AML-193 (cell line): ENCODE measurements at places on chromosomes 7 and 10.

GRCh38 chr10:44389150-44389549 is 4.3 kb upstream of the CXCL12 start:
- DNase-seq = no peak

- DNase-seq = no peak
Observed at GRCh38 chr7:32357535-32358277, 132.5 kb downstream of the LSM5 start.

GRCh38 chr10:79046741-79047583 is 21.8 kb upstream of the ZMIZ1 start:
- no peak for DNase-seq

DNA sequence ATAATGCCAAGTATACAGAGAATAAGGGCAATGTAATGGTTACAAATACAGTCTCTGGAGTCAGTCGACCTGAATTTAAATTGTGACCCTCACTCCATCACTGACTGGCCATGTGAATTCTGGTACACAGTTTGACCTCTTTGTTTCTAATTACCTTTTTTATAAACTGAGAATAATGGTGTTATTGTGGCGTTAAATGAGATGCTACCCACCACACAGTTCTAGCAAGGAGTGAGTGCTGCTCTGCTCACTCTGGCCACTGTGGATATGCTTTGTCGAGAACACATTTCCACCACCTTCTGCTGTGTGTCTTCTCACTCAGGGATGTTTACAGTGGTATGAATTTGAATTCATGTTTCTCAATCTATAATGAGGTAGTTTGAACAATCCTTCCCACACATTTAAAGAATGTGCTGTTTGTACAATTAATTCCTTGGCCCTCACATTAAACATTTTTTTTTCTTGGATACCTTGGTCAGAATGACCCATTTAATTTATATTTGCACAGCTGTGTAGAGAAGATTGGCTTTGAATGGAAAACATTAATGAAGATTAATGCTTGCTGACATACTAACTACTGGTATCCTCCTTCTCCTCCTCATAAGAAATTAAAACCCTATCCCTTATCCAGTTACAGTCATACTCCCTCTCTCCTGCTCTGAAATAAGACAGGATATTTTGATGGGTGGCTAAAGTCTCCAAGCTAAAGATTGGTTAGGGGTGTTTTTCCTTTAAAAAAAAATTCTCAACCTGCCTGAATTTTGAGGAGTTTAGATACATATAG is 42.4 kb downstream of the PLCE1 start:
- DNase-seq = no peak

DNA sequence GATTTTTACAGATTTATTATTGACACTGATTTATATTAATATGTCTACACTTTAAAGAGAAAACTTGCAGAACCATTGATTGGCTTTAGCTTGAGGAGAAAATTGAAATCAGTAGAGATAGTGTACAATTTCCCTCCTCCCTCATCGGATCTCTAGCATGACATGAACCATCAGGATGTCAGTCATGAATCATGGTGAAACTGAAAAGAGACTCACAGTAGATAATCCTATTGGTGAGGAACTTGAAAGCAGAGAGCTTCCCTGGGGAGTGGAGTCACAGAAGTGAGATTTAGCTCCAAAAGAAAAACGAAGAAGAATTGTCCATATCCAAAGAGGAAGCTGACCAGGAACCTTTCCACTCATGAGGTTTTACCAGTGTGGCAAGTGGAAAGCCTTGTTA is 346.8 kb downstream of the ABCA13 start:
- no peak for DNase-seq

- DNase-seq = no peak
Observed at GRCh38 chr10:55063811-55064210, 262.8 kb upstream of the PCDH15 start.

DNA sequence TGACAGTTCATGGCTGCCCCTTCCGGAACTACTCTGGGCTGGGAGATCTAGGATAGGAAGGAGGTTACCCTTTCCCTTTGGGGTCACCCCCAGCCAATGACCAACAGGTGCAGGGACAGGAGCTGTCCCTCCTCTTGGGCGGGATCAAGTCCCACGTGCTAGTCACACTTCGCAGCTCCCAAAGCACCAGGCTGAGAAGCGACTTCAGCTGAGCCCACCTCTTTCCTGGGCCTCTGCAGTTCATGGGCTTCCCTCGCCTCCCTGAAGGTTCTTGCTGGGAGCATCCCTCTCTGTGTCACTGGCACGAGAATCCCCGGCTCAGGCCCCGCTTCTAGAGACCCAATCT is 115.5 kb downstream of the FAM53B start:
- no peak for DNase-seq

- DNase-seq = no peak
Observed at GRCh38 chr7:7127773-7128172, 54.6 kb upstream of the C1GALT1 start.

- DNase-seq = no peak
Observed at GRCh38 chr10:57482259-57482658, 785.4 kb downstream of the IPMK start.

- DNase-seq = no peak
Observed at GRCh38 chr10:125071008-125071407, 89.4 kb downstream of the CTBP2 start.

DNA sequence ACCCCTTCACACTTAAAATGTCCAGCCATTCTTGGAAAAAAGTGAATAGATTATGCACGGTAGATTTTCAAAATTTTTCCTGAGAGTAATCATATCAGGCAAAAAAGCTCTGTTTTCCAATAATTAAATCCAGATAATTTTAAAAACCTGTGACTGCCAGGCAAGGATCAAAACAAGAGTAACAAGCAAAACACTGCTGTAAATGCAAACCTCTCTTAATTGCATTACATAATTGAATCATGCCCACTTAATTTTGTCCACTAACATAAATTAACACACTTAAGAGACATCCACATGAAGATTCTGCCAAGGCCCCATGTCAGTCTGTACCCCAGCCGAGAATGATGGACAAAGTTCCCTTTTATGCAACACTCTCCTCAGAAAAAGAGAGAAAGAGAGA is 135.3 kb downstream of the FGFR2 start:
- DNase-seq = no peak

DNA sequence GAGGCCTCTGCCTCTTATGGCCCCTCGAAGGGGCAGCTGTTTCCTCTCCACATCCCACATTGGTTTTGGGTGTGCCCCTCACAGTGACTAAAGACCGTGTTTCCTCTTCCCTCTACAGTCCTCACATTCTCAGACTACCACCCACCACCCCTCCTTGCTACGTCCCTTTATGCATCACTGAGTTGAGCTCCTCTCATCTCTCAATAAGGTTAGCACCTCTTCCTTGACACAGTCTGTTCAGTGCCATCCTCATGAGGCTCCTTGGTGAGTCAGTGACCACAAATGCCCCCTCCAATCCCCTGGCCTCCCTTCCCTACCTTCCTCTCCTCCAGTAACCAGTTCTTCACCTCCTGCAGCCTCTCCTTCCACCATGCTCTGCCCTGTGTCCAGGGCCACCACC is 239.1 kb upstream of the MYO3A start:
- no peak for DNase-seq

DNA sequence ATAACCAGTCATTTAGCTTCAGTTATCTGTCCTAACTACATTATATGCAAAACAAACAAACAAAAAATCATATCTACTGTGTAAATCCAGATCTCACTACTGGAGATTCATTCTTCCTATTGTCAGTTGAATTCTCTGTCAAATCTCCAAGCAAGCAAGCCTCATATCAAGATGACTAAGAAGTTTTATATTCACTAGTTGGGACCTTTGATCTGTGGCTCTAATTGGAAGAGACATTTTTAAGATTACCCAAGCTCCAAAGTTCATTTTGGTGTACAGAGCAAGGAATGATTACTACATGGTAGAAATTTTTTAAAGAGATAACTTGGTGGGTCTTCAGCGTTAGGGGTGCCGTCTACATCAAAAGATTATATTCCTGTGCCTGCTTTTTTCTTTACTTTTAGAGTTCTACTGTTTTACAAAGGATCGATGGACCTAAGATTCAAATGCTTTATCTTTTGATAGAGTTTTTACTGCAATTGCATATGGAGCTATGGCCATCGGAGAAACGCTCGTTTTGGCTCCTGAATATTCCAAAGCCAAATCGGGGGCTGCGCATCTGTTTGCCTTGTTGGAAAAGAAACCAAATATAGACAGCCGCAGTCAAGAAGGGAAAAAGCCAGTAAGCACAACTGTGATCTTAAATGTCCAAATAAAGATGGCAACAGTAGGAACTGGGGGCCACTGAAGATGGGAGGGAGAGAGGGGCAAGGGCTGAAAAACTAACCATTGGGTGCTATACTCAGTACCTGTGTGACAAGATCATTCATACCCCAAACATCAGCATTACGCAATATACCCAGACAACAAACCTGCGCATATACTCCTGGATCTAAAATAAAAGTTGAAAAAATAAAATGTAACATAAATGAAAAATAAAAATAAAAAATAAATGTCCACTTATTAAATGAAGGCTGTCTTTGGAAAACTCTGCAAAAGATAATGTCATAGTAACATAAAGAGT is 47.9 kb downstream of the SP8 start:
- no peak for DNase-seq

DNA sequence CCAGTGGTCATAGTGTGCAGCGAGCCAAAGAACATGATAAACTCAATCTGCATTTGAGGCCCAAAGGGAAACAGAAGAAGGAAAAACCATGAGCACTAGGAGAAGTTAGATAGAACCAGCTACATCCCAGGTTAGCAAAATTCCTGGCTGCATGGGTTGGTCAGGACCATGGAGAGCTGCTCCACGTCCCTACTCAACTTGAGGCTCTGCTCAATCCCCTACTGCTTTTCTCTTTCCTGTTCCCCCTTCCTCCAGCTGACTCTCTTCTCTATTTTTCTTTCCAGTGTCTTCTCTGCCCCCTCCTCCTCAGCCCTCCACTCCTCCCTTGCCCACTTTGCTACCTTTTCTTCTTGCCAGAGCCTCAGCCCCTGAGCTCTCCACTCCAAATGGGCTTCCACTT is 21.9 kb upstream of the VSIR start:
- peak; percentile 33 for DNase-seq

DNA sequence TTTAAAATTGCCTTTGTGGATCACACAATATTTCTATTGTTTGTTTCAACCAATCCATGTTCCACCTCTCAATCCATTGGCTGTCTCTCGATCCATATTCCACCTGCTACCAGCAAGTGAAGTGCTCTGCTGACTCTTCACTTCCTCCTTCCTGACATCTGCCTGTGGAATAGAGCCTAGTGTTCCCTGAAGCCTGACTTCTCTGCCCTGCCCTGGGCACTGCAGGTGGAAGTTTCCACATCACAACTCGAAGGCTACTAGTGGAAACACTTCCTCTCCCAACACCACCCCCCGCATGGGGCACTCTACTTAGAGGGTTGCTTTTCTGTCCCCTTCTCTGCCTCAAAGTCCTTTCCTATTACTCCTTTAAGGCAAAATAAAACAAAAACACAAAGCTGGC is 563.8 kb upstream of the IGFBP3 start:
- DNase-seq = no peak

GRCh38 chr10:93337309-93337721 is 144.8 kb downstream of the MYOF start:
- DNase-seq = no peak

- no peak for DNase-seq
Observed at GRCh38 chr7:1033546-1034145, 10.7 kb upstream of the GPR146 start.

- DNase-seq = no peak
Observed at GRCh38 chr10:93386631-93387369, 95.3 kb downstream of the MYOF start.
